ENCODE measurements at places on chromosomes 5 and 9.

- no peak for DNase-seq
Observed at GRCh38 chr5:10265245-10266109, 15.4 kb downstream of the CCT5 start.

DNA sequence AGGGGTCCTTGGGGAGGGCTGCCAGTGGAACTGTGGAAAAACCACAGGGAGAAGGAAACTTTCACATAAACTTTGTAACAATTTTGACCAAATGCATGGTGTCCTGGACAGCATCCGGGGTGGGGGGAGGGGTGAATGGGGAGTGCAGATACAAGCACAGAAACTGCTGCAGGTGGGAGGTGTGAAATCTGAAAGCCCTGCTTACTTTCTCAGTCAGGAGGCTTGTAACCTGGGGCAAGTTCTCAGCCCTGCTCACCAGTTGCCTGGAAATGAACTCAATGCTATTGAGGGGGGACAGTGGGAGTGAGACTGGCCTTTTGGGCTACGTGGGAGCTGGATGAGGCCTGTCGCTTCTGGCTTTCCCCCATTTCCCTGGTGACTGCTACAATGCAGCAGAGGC, 694.5 kb upstream of the ZNF608 start:
- DNase-seq, result no peak

- no peak for DNase-seq
Observed at GRCh38 chr9:82149501-82149946, 161.0 kb downstream of the SPATA31D1 start.

DNA sequence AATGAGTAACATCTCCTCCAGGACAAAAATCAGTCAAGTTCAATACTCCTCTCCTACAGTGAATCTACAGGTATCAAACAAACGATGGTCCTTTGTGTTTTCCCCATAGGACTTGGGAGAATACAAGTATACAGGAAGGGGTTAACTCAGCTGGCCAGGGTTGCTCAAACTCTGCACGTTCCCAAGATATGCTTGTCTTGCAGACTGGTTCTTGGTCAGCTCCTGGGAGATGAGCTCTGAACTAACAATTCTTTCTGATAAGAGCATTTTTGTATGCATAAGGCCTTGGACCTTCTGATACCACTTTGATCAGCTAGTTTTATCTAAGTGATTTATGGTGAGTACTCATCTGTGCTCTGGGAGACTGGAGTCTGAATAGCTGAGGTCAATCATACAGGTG, 42.1 kb downstream of the LOX start:
- DNase-seq, result no peak

GRCh38 chr9:82651474-82651873, 411.5 kb downstream of the RASEF start:
- no peak for DNase-seq

DNA sequence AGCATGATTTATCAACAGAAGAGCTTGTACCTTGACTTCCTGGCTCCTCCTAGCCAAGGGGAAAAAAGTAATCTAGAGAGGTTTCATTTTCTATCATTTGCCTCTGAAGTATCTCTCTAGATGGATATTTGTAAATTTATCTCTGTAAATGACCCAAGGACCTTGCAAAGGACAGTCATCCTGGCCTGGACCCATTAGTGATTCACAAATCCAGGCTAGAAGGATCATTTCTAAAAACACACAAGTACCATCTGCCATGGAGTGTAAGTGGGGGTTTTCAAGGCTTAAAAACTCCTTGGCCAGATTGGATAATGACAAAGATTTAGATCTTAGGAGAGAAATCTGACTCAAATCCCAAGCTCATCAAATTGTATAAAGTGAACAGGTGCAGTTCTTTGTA, 8.1 kb downstream of the TTC23L start:
- DNase-seq, result no peak

DNA sequence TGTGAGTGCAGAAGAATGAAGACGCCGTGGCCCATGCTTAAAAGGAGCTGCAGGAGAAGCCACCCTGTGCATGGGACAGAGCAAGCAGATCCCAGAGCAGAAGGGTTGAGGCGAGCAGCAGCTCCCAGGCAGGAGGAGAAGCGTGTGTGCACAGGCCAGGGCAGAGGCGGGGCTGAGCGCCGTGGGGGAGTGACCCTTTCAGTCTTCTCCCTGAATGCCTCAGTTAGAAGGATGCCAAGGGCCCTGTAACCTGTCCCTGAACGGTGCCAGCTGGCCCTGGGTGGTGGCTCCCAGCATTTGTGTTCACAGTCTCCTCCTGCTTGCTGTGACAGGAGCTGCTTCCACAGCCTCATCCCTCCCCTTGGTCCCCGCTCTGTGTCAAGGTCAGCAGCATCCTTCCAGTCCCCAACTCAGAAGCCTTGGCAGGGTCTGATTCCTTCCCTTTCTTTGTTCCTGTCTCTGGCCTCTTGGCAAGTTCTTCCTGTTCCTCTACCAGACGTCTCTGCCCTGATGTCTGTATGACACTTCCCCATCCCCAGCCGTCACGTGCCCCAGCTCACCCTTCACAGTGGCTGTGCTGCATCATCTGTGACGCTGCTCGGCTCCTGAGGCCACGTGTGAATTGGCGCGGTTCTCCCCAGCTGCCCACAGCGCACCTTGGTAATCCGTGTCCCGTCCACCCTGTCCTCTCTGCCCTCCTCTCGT, 5.2 kb downstream of the EXOC3 start:
- DNase-seq, result peak; percentile 18

DNA sequence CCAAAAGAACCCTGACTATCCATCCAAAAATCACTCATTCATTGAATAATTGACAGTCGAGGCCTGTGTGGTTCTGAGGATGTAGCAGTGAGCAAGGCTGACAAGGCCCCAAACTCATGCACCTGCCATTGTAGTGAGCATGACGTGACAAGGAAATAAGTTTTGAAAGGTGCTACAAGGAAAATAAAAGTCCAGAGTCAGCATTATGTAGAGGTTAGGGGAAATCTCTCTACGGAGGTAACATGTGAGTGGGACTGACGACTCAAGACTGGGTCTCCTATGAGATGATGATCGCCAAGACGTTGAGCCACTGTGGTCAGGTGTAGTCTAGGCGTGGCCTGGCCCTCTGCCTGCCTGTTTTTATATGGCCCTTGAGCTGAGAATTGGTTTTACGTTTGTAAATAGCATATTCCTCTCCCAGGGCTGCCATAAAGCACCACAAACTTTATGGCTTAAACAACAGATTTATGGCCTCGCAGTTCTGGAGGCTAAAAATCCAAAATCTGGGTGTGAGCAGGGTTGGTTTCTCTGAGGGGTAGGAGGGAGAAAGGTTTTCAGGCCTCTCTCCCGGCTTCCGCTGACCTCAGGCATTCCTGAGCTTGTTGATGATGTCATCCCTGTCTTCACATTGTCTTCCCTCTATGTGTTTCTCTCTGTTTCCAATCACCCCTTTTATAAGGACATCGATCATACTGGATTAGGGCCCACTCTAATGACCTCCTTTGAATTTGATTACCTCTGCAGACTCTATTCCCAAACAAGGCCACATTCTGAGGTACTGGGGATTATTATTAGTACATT, 206.4 kb upstream of the EGFLAM start:
- no peak for DNase-seq

DNA sequence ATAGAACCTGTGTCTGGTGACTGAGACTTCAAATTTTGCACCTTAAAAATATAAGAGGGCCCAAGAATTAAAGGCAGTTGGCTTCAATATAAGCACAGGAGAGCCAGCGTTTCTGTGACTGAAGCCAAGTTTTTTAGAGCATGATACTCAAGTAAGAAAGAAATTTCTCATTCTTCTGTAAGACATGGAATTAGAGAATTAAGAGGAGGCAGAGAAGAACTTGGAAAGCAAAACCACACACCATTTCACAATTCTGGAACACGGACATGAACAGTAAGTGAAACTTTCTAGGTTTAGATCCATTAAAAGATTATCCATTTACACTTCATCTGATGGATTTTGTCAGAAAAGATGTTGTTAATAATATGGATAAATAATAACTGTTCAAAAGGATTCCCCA, 8.9 kb upstream of the AGXT2 start:
- DNase-seq, result no peak

- DNase-seq, result no peak
Observed at GRCh38 chr9:88587182-88587581, 52.2 kb downstream of the NXNL2 start.

- no peak for DNase-seq
Observed at GRCh38 chr9:16275795-16276624, 594.5 kb downstream of the BNC2 start.

- no peak for DNase-seq
Observed at GRCh38 chr5:14068136-14068535, 75.0 kb upstream of the TRIO start.

- no peak for DNase-seq
Observed at GRCh38 chr9:68705531-68706362, 707 bp downstream of the PIP5K1B start.

- DNase-seq, result no peak
Observed at GRCh38 chr5:74862221-74862620, 4.0 kb downstream of the FAM169A start.

DNA sequence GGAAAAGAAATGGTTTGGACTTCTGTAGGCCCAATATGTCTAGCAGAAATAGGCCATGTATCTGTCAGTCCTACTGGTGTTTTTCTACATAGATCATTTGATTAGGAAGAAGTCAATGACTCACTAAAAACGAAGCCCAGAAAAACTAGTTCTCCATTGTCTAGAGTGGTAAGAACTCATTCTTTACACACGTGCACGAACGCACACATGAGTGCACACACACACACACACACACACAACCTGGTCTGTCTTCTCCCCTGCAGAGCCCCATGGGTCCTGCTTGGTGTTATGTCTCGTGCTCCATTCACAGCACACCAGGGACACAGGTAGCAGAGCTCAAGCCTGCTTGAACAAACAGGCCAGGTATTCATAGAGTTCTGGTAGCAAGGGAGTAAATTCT, 14.9 kb upstream of the FCN1 start:
- no peak for DNase-seq

GRCh38 chr9:99592834-99593574, 228.7 kb upstream of the NR4A3 start:
- no peak for DNase-seq

- peak; percentile 79 for DNase-seq
Observed at GRCh38 chr5:176542135-176542595, 5.0 kb upstream of the RNF44 start.

GRCh38 chr9:85377731-85378289, 363.9 kb downstream of the AGTPBP1 start:
- no peak for DNase-seq

DNA sequence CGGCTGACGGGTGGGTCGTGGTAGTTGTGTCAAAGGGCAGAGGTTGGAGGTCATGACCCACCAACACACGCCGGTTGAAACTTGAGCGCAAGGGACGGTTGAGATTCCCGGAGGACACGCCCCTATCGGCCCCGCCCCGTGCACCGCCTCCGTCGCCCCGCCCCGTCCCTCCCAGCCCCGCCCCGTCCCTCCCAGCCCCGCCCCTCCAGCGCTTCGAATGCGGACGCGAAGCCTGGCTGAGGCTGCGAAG, 226 bp upstream of the RANBP17 start:
- DNase-seq, result no peak

GRCh38 chr9:567128-567746, 274.3 kb upstream of the DMRT1 start:
- no peak for DNase-seq

DNA sequence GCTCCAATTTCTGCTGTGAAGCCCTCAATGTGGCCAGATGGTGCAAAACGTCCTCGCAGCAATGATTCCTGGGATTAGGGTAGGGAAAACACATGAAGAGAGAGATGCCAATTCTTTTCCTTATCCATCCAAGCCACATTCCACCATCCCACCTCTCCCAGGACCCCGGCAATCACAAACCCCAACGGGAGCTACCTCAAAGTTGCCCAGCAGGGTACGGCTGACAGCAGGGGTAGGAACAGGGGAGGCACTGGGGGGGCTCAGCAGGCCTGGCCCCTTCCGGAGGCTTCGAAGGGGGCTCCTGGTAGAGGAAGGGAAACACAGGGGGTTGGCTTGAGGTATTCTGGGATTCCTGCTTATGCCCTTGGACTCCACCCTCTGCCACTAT, 3.4 kb upstream of the STOML2 start:
- no peak for DNase-seq

GRCh38 chr9:129211686-129212085, 33.6 kb upstream of the IER5L start:
- DNase-seq, result no peak

DNA sequence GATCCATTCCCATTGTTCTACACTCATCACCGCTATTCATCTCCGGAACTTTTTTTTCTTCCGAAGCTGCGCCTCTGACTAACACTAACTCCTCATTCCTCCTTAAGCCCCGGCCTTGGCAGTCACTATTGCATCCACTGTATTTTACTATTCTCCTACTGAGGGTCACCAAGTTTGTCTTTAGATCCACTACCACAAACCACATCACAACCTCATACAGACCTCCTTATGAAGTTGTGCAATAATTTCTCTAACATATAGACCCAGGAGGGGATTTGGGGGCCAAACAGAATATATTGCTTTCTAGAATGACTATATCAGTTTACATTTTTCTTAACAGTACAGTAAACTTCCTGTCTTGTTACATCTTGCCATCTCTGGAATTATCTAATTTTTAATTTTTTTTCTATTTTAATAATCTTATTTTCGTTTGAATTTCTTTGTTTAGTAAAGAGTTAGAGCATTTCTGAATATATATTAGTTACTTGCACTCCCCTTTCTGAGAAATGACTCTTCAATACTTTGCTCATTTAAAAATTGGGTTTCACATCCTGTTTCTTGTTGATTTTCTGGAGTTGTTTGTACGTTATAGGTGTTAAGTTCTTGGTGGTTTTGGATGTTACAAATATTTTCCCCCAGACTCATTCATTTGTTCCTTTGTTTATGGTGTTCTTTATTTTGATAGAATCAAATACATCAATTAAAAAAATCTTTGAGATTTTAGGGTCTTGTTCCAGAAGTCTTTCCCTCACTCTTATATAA, 37.1 kb downstream of the DMRT2 start:
- no peak for DNase-seq

DNA sequence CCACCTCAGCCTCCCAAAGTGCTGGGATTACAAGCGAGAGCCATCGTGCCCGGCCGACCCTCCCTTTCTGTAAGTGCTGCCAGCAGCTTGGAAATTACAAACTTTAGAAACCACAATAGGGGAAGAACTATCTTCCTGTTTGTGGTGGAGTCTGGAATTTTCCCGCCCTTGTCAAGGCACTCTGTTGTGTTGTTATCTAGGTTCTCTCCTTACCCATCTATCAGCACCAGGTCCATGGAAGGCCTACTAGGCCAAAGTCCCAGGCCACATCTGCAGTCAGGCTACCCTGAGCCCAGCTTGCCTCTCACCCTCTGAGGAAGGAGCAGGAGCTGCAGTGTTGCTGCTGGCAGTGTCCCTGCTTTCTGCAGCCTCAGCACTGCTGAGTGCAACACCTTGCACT, 214.9 kb downstream of the MCTP1 start:
- DNase-seq, result no peak

GRCh38 chr5:160926428-160926827, 74.4 kb upstream of the ATP10B start:
- no peak for DNase-seq

- DNase-seq, result no peak
Observed at GRCh38 chr9:69801989-69802388, 18.6 kb upstream of the CFAP95 start.

DNA sequence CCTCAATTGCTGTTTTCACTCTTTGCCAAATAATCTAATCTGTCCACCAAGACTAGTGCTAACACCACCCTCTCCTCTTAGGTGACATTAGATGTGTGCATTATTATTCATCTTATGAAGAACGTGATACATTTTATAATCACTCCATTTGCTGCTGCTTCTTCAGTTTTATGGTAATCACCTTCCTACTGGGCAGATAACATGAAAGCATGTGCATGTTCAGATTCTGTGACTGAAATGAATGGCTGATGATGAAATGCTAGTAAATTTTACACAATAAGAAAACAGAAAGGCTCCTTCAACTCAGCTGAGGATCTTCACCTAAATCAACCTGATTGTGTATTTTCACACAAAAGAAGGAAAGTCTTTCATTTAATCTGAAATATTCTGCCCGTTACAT, 577.6 kb downstream of the CSNK1G3 start:
- no peak for DNase-seq
